ENCODE measurements at places on chromosomes 16 and 17.

DNA sequence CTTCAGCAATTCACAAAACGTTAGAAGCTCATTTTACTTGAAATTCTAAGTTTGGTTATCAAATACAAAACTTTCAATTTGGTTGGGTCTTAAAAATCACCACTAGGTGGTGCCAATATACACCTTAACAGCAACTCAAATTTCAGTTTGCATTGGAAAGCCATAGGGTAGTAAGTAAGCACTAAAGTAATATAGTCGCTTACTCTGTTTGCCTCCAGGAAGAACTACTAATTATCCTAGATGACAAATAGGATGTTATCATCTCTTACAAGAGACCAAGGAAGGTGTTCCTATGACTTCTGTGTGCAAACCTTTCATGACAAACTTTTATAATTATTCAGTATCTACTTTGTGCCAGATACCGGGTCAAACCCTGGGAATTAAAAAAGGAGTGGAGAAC is 93.3 kb downstream of the MYO1D start:
- DNase-seq = no peak

DNA sequence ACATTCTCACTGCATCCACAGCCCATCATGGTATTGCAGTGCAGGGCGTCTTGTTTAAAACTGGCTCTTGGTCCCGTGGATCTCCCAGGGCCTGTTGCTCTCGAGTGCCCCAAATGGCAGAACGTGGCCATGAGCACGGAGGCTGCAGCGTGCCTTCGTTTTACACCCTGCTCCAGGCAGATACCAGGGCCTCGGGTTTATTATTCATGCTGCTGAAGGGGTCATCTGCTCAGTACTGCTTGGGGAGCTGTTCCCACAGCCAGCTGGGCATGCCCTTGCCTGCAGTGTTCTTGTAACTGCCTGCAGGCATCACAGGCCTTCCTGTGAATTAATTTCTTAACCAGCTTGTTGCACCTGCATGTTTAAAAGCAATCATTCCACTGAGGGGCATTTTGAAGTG is 129.7 kb upstream of the CHMP6 start:
- peak; percentile 50 for DNase-seq

DNA sequence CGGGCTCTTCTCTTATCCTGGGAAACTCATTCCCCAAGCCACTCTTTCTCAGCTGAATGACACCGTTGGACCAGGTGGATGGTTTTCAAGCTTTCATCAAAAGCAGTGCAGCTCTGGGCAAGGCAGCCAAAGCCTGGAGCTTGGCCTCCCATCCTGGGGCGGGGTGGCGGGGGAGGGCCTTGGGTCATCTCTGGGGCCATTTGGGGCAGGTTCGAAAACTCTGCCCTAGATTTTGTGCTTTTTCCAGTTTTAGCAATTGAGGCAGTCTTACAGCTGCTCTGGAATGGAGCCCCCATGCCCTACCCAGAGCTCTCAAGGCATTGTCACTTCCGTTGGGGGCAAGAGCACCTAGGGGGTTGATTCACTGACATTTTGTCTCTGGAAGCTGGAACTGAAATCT is 9.1 kb downstream of the MPRIP start:
- no peak for DNase-seq

- no peak for DNase-seq
Observed at GRCh38 chr17:50039058-50039457, 16.9 kb upstream of the ITGA3 start.

DNA sequence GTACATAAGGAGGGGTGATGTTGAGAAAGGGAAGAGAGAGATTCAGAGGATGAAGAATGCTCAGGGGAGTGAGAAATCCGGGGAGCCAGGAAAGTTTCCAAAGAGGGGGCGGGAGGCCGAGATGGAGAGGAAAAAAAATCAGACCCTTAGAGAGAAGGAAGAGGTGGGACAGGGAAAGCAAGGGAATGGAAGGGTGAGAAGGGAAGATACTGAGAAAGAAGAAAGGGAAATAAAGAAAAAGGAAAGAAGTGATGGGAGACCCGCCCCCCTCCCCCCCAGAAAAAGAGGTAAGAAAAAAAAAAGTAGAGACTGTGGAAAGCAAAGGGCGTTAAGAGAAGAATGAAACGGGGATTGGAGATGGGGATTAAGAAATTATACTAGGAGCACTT is 507 bp downstream of the DYNLRB2 start:
- no peak for DNase-seq

- DNase-seq = peak; percentile 24
Observed at GRCh38 chr17:58084317-58084981, 1.2 kb downstream of the DYNLL2 start.

GRCh38 chr16:54375071-54375470 is 88.5 kb upstream of the IRX3 start:
- no peak for DNase-seq

- DNase-seq = no peak
Observed at GRCh38 chr17:5711344-5711743, 127.0 kb upstream of the NLRP1 start.

- DNase-seq = no peak
Observed at GRCh38 chr17:42163113-42163512, 8.3 kb upstream of the RAB5C start.

- no peak for DNase-seq
Observed at GRCh38 chr17:36550491-36551417, 6.0 kb downstream of the GGNBP2 start.

DNA sequence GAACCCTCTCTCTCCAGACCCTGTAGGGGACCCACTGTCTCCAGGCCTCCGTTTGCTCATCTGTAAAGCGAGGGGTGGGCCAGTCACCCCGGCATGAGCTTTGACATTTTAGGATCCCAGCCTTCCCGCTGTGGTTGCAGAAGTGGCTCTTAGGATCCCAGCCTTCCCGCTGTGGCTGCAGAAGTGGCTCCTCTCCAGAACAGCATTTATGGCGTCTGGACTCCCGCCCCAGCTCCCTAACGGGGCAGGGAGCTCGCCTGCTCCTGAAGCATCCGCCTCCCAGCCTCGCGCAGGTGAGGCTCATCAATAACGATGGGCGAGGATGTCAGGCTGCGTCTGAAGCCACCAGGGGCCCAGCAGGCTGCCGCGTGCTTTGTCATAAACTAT is 222.3 kb upstream of the TNRC6C start:
- no peak for DNase-seq

All from hippocampal formation (tissue), 2 donors.